ENCODE measurements at places on chromosomes 3 and 15.

DNA sequence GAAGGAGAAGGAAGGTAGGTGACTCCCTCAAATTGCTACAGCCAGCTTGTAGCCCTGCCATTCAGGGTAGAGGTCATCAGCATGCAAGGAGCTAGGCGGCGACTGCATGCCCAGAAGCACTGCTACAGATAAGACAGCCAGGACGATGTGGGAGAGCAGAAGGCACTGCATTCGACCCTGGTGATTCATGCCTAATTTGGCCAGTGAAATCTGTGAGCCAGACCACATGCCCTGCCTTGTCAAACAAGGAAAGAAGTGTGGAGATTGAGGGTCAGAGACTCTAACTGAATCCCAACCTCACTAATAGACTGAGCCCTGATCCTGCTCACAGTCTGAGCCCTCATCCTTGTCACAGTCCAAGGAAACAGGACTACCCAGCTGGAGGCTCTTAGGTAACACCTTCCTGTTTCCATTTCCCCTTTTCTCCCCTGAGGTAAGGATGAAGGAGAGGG, 86.6 kb downstream of the LINGO1 start:
- DNase-seq, result peak; percentile 53

GRCh38 chr3:62318752-62319569, 54.4 kb downstream of the FEZF2 start:
- no peak for DNase-seq

DNA sequence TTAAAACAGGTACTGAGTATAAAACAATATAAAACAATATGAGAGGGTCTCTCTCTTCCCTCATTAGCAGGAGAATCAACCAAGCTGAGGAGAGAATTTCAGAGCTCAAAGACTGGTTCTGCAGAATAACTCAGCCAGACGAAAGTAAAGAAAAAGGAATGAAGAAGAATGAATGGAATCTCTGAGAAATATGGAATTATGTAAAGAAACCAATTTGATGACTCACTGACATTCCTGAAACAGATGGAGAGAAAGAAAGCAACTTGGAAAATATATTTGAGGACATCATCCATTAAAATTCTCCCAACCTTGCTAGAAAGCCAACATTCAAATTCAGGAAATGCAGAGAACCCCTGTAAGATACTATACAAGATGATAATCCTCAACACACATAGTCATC, 630.9 kb downstream of the PYDC2 start:
- no peak for DNase-seq

DNA sequence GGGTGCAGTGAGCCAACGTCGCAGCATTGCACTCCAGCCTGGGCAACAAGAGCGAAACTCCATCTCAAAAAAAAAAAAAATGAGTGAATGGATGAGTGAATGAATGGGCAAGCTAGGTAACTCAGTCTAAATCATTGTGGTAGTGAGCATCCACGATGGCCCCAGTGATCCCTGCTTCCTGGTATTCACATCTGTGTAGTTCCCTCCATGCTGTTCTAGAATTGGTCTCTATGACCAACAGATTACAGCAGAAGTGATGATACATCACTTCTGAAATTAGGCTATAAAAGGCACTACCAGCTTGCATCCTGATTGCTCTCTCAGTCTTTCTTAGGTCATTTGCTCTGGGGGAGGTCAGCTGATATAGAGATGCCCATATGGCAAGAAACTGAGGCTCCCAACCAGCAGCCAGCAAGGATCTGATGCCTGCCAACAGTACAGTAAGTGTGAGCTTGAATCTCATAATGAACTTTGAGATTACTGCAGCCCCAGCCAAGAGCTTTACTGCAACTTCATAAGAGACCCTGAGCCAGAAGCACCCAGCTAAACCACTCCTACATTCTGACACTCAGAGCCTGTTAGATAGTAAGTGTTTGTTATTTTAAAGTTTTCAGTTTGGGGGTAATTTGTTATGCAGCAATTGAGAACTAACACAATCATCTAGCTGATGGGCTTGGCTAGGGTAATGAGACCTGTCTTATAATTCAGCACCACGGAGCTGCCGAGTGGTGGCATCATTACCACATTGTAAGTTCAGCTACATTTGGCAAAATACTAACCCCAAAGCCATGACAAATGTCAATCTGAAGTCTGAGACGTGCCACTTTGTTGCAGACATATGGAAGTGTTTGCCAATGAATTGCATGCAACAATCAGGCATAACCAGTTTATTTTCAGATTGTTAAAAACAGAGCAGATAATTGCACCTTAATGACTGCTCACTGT, 53.0 kb downstream of the KLHL6 start:
- no peak for DNase-seq

DNA sequence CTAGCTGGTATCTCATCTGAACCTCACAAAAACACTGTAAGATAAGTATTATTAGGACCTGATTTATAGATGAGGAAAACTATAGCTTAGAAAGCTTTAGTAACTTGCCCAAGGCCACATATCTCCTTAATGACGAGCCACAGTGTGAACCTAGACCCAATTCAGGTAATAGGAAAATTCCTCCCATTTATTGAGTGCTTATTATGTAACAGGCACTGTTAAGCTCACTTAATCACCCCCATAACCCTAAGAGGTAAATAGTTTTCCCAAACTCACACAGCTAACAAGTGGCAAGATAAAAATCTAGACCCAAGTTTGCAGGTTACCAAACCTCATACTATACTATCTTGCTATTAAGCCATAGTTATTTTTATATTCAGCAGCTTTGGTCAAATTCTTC, 7.9 kb downstream of the WDR5B start:
- DNase-seq, result no peak

- DNase-seq, result peak; percentile 13
Observed at GRCh38 chr3:64143409-64144130, 81.7 kb downstream of the PRICKLE2 start.

DNA sequence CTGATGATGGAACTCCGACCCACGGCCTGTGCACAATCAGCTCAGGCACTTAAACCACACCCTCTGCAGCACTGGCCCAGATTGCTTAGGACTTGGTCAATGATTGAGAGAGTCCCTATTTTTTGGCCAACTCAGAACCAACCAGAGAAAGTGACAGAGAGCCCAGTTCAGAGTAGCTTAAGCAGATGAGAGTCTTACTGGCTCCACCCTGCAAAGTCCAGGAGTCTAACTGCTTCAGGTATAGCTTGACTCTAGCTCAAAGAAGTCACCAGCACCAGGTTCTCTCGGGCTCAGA, 20.1 kb downstream of the SLC6A20 start:
- no peak for DNase-seq

DNA sequence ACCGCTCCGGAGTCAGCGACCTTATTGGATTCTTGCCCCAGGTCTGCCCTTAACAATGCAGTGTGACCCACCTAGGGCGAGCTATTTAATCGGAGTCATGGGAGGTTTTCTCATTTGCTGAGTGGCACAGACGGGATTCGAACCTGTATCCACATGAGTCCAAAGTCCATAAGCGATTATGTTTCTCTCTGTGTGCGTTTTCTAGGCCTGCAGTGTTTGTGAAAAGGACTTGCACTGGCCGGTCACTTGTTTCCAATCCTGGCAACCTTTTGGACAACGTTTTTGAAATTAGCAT, 691 bp upstream of the HDGFL3 start:
- no peak for DNase-seq

DNA sequence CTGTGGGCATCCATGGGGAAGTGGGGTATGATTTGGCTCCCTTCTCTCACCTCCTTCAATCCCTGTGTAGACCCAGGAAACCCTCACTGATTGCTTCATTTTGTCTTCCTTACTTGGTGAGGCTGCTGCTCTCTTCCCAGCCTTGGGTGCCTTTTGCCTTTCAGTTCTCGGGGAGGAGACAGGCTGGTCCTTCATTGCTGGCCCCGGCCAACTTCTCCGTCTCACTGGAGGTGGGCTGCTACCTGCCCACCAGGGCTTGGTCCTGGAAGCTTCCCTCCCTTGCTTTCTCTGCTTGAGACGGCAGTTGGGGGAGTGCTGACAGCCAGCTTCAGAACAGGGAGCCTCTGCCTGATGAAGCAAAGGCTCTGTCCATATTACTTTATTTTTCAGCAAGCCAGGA, 4.7 kb downstream of the FOXL2 start:
- no peak for DNase-seq

- DNase-seq, result no peak
Observed at GRCh38 chr3:43290956-43291355, 4.6 kb downstream of the SNRK start.

DNA sequence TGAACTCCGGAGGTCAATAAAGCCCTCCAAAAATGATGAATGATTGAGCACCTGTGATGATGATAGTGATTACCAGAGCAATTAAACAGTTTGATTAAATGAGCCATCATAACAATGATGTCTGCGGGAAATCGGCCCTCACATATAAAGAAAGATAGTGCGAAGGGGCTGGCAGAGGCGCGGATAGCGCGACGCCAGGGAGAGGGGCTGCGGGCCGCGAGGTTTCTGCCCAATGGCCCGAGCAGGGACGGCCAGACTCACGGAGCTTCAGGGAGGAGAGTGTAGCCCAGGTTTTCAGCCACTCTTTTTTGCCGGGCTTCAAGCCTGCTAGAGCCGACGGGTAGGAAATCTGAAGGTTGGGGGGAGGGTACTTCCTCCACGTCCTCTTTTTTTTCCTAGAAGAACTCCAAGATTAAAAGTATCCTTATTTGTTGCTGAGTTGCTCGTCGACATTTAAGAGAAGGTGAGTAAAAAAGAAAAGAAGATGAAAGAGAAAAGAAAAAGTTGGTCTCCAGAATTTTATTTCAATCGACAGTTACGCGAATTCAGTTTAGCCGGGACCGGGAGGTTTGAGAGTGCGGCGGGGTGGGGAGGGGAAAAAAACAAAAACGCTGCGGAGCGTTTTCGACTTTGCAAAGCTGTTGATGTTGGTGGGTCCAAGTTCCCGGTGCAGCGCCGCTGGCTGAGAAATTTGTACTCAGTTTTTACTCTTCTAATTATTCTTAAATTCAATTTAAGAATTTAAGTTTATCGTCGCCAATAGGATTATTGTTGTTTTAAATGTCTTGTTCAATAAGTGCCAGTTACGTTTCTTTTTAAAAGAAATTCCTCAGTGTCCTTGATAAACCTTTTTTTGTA, 2.2 kb upstream of the MEIS2 start:
- DNase-seq, result peak; percentile 4

DNA sequence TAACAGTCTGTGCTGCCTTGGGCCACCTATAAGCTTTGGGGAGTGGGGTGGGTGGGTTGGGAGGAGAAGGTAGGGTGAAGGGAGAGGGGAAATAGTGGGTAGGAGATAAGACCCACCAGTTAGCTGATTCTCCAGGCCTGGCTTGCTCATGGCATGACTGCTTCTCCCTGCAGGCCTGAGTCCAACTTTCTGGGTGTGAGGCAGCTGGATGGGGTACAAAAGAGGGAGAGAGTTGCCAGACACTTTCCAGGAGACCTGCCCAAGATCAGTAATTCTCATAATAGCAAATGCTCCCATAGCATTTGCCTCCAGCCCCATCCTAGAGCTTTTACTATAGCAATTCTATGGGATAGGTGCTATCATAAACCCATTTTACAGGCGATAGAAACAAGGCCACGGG, 7.7 kb downstream of the CGNL1 start:
- no peak for DNase-seq

DNA sequence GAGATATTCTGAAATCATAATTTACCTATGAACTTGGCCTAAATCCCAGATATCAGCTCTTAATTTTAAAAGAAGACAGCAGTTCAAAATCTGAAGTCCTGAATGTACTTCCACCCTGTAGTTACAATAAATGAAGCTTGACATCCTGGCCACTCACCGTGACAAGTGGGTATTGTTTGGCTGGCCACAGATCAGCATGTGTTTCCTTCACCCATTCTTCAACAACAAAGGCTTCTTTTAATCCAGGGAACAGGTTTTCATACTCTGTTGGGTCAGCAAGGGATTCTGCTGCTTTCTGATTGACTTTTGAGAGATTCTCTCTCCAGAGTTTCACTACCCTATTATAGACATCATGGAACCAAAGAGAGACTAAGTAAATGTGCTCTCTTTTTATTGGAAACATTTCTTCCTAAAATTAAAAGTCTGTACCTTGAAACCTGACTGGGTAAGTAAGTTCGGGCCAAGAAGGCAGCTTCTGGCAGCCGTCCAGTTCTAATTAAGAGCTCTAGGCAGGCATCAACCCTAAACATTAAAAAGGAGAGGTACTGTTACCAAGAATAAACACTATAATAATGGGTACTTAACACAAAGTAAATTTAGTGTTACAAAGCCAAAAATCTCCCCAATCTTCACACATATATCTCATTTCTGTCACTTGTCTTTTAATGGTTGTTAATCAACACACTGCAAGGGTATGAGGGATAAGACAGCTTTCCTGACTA, 15.2 kb downstream of the MRPS22 start:
- DNase-seq, result no peak

DNA sequence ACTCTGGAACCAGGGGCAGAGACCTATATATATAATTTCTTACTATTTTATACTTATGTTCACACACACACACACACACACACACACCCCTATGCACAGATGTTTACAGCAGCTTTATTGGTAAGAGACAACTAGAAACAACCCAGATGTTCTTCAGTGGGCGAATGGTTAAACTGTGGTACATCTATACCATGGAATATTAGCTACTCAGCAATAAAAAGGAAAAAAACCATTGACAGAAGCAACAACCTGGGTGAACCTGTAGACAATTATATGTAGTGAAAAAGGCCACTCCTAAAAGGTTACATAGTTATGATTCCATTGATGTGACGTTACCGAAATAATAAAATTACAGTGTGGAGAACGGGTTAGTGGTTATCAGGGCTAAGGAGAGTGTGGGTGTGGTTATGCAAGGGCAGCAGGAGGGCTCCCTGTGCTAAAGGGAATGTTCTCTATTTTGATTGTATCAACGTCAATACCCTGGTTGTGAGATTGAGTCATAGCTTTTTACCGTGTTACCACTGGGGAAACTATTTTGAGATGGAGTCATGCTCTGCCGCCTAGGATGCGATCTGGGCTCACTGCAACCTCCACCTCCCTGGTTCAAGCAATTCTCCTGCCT, 85.5 kb downstream of the FLNB start:
- DNase-seq, result peak; percentile 6

DNA sequence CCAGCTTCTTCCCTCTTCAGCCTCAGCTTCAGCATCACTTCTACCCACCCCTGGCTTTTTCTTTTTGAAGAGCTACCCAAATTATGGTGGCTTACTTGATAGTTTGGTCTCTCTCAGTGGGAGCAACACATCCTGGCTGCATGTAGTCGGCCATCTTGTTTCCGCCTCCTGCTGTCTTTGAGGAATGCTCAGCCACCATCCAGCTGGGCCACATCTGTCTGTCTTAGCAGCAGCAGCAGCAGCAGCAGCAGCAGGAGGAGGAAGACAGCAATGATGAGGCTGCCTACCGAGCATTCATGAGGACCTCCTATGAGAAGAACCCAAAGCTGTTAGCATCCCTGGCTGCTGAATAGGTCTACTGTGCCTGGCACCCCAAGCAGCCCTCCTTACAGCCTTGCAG, 19.7 kb downstream of the IL16 start:
- no peak for DNase-seq

DNA sequence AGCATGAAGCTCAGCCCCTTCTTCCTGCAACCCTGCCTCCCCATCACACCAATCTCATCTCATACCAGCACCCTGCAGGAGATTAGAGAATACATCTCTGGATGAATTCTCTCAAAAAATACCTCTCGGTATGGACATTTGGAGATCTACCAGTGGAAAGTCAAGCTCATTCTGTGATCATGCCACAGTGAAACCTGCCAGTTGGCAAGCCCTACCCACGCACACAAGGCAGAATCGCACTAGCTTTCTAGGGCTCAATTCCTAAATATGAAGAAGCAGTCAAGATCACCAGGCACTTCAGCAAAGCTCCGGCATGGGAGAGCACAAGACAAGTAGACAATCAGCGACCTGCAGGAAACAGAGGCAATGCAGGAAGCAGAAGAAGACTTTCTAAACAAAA, 221.2 kb downstream of the NTRK3 start:
- DNase-seq, result no peak

Data from RKO (cell line).